ENCODE measurements at places on chromosomes 1 and 21.

GRCh38 chr1:221392453-221392852 is 349.4 kb downstream of the DUSP10 start:
- no peak for DNase-seq

- no peak for DNase-seq
Measured at GRCh38 chr1:200033511-200034261, 6.2 kb downstream of the NR5A2 start.

DNA sequence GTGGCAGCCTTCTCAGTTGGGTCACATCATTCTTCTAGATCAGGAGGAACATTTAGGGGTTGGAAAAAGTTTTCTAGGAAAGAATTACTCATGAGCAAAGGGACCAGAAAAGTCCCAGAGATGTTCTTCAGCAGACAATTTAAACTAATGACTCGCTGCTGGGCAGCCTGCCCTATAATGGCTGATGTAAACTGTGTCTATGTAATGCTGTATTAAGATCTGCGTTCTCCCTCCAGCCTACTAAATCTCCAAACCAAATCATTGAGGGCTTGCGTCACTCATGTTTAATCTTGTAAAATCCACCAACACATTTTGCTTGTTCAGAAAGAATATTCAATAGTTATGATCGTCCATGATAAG is 92.1 kb downstream of the LRRC8C start:
- no peak for DNase-seq

DNA sequence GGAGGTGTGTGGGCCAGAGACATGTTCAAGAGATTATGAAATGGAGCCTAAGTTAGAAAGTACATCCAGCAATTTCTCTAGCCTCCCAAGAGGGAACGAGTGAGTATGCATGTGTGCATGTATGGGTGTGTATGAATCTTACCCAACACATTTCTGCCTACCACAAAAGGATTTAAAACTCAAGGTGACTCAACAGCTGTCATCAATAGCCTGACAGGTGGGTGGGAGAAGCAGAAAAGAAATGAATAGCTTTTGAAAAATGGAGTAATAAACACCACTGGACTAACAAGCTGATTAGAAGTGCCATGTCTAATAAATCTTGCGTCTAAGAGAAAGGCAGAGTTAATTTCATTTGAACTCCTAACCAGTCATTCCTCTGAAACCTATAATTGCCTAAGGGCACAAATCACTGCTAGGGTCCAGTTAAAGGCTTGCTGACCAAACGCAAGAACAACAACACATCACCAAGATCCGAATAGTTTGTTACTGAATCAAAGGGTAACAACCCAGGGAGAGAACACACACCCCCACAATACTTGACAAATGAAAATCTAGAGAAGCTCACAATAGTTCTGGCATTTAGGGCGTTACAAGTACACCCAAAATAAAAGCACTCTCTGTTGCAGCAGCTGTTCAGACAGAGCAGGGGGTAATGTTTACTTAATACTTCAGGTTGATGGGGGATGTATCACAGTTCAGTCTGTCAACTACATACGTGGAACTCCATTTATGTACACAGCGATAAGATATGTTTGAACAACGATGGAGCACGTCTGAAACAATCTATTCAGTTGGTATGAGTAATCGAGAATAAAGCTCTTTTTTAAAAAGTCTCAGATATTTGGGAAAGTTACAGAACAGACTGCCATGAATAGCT is 1.4 kb downstream of the KIAA0319L start:
- no peak for DNase-seq

GRCh38 chr1:245762396-245762910 is 607.7 kb downstream of the KIF26B start:
- DNase-seq = no peak

- no peak for DNase-seq
Measured at GRCh38 chr1:83929184-83929583, 69.7 kb downstream of the TTLL7 start.

GRCh38 chr1:154888757-154889156 is 18.7 kb upstream of the KCNN3 start:
- no peak for DNase-seq
